ENCODE measurements at places on chromosomes 2 and 18.

DNA sequence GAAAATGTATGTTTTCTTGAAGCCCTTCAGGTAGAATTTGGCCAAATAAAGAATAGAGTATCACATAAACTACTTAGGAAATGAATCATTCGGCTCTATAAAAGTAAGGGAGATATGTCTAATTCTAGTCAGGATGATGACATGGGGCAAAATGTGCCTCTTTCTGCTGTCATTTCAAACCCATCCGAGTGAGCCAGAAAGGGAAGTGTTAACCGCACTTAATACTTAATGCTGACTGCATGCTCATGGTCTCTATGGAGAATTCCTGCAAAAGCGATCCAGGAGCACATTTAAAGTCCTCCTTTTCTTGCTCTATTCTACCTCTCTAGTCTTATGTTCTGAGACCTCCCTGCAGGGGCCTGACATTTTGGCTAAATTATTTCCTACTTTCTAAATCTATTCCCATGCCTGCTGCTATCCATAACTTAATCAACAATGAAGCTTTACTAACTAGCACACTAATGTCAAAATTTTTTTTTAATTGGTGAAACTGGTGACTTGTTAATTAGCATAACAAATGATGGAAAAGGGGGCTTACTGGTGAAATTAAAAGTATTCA, 127.4 kb downstream of the CDC42EP3 start:
- no peak for DNase-seq

DNA sequence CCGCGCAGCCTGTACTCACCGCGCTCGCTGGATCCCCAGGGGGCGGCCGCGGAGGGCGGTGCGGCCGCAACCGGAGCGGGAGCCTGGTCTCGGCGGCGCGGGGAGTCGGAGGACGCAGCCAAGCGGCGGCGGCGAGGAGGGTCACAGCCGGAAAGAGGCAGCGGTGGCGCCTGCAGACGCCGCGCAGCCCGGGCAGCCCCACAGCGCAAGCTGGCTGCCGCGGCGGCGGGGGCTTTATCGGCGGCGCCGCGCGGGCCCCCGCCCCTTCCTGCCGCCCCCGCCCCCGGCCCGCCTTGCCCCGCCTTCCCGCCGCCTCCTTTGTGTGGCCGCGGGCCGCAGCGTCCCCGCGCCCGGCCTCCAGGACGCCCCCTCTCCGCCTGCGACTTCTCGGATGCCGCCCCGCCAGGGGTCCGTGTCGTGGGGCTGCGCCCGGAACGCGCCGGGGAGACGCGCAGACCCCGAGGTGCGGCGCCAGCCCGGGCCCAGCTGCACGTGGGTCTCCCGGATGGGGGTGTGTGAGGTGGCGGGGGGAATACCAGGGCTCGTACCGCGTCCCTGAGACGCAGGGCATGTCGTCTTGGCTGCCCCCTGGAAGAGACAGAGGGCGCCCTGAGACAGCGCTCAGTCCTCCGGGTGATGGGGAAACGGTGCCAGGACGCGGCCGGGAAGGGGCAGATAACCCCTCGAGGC, at the start of gene SERPINE2:
TSS of gene SERPINE2 (minus strand) at position 207 of the 690 bp plus-strand sequence. CDS start 37,386 bp downstream, outside the sequence.
- DNase-seq: peak; percentile 44

DNA sequence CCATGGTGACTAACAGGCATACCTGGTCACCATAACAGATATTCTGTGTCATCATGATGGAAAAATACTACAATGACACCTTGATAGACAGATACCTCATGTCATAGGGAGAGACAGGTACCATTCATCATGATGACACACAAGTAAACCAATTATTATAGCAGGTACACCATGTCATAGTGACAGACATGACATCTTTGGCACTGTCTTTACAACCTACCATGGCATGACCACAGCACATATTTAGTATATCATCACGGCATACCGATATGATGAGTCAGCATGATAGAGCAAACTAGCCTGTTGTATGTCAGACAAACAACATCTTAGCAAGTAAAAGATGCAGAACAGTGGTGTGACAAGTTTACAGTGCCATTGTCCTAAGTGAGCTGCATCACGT, 101.3 kb upstream of the KLHL29 start:
- no peak for DNase-seq

GRCh38 chr2:230326453-230327417, at the start of gene SP140L:
Gene SP140L, plus strand, starts transcription at chr2:230327193. Its CDS starts 77 bp downstream, at chr2:230327270.
- no peak for DNase-seq

DNA sequence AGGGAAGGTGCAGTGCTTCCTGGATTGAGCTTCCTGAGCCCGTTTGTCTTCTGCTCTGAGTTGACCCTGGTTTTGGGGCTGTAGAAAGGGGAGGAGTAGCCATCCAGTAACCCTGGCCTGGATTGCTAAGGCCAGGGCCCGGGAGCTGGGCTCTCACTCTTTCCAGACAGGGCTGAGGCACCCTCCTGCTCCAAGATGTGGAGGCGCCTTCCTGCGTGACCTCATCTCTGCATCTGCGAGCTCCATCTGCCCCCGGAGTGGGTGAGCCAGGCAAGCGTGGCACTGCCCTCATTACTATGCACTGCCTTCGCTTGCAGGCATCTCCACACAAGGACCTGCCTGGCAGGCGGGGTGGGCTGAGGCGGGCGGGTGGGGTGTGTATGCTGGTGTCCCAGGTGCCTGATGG, 58.0 kb downstream of the RAB31 start:
- DNase-seq: no peak

DNA sequence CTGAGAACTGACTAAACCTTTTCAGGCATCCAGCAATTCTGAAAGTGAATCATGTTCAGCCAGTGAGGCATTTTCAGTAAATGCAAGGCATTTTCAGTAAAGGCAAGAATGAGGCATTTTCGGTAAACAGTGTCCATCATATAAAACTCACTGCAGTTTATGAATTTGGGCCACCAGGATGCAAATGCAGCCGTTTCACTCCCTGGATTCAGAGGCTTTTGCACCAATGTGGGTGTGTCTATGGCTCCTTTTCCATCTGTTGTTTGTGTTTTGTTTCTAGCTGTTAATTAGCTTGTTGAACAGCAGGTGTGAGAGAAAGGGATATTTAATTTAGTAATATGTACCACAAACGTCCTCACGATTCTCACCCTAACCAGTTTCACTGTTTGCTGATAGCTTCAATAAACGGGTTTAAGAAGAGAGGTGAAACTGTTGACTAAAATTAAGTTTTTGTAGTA, 116.3 kb upstream of the PGAP1 start:
- no peak for DNase-seq

GRCh38 chr2:42960842-42961180, 168.4 kb upstream of the HAAO start:
- no peak for DNase-seq

DNA sequence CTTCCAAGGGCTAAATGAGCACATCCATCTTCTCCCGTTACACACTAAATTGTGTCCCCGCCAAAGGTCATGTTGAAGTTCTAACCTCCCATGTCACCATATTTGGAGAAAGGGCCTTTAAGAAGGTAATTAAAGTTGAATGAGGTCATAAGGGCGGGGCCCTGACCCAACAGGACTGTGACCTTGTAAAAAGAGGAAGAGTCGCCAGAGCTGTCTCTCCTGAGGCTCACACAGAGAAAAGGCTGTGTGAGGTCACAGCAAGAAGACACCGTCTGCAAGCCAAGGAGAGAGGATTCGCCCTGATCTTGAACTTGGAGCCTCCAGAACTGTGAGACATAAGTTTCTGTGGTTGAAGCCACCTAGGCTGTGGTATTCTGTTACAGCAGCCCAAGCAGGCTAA, 24.1 kb downstream of the TRABD2A start:
- no peak for DNase-seq

DNA sequence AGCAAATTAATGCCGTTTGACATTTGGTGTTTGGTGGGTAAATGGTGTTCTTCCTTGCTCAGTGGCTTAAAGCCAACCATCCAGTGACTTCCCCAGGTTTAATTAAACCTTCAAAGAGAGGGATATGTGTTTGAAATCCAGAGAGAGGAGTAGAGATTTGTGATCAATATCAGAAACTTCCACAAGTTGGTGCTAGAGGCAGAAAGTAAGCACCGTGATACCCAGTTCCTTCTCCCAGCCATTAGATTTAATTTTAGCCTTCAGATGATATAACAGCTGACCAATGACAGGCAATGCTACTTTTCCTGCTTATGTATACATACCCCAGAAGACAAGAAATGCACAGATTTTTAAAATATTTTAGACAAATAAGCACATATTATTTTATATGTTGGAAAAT, 398.5 kb downstream of the CDH2 start:
- DNase-seq: no peak

GRCh38 chr2:199977984-199978415, 22.6 kb downstream of the MAIP1 start:
- no peak for DNase-seq

DNA sequence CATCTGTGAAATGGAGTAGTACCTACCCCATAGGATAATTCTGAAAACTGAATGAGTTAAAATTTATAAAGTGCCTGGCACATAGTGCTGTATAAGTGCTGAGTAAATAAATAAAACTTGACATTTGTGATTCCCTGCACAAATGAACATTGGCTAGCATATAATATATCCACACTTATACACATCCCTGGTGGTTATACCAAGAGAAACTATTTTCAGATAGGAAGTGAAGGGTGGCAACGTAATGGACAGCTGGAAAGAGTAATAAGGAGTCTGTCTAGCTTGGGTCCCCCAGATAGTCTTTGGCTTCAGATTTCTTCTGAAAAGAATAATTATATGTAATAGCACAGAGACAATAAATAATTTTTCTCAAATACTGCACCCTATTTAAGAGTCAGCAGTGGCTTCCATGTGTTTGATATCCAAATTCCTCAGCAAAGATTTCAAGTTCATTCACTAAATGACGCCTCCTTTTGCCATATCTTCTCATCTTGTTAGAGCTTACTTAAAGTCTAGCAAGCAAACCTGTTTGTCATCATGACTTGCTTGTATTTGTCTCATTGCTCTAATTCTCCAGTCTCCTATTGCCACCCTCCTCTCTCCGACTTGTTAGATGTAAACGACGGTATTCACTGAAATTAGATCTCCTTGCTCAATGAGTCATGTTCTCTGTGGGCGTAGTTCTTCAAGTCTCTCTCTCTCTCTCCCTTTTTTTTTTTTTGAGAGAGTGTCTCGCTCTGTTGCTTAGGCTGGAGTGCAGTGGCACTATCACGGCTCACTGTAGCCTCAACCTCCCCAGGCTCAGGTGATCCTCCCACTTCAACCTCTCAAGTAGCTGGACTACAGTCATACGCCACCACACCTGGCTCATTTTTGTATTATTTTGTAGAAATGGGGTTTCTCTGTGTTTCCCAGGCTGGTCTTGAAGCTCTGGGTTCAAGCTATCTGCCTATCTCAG, 8.7 kb upstream of the ADGRF3 start:
- DNase-seq: no peak

GRCh38 chr2:11343368-11343649, 1.1 kb downstream of the ROCK2 start:
- no peak for DNase-seq

DNA sequence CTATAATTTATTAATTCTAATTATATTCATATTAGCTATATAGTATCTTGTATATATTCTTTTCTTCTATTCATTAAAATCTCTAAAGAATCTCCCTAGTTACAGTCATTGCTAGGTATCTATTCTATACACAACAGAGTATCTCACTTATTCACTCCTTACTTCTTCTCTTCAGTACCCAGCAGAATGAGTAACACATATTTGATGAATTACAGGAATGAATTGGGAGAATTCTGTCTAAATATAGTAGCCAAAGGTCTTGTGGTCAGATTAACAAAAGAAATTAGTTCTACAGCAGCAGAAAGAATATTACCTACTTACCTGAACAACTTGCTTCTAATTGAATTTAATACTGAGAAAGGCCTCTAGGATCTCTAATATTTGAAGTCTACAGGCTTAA, 758.0 kb upstream of the ZEB2 start:
- no peak for DNase-seq
